H1 (cell line): ENCODE measurements at places on chromosomes 12 and 14.

DNA sequence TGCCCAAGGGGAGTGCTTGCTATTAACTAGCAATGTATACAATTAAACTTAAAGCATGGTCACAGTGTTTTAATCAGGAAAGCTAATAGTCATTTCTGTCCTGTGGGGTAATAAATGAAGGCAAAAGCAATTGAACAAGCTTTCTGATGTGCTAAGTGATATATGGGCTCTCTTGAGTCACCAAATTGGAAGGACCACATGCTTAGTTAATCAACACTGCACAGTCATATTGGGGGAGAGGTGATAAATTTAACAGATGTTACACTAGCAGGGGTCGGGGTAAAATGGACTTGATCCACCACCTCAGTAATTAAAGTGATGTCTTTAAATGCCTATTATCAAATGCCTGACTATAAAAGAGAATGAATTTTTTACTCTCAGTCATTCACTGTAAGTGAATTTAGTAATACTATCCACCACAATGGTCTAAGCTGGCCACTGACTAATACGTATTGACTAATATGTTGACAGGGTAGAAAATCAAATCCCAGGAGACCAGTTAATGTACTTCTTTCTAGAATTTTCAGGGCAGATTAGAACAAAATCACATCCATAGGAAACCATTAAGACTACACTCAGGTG lies 736.3 kb downstream of the RPS29 start:
- H3K27ac ChIP-seq: no peak overlapping the region
- no peak for DNase-seq
- H3K36me3 ChIP-seq: no peaks in the 10 kb centered on the region
- H3K4me3 ChIP-seq: no peak overlapping the region

GRCh38 chr12:80780746-80781145 lies 64.0 kb downstream of the MYF5 start:
- H3K27me3 ChIP-seq: no peaks in the 10 kb centered on the region
- peaks cover 17% of the 10 kb centered on the region for H3K36me3 ChIP-seq
- DNase-seq: no peak
- peaks cover 2% of the 10 kb centered on the region for H3K4me1 ChIP-seq
- no peak overlapping the region for H3K4me3 ChIP-seq

- no peak overlapping the region for H3K27ac ChIP-seq
- no peaks in the 10 kb centered on the region for H3K27me3 ChIP-seq
- H3K4me1 ChIP-seq: no peaks in the 10 kb centered on the region
- H3K36me3 ChIP-seq: no peaks in the 10 kb centered on the region; the same call in 1 of the 2 replicates
Measured at GRCh38 chr14:102853648-102854047, 68.8 kb upstream of the AMN start.

DNA sequence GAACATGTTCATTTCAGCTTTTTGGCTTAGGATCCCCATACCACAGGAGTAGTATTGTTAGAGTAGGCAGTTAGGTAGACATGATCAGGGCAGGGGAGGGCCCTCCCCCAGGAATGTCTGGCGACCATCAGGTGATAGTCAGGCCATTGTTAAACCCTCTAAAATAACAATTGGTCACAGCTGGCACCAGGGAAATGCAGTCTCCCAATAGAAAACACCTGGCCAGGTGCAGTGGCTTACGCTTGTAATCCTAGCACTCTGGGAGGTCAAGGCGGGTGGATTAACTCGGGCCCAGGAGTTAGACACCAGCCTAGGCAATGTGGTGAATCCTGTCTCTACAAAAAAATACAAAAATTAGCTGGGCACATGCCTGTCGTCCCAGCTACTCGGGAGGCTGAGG lies 187.1 kb downstream of the MON2 start:
- peak; percentile 86 for DNase-seq
- no peak overlapping the region for H3K4me3 ChIP-seq
- peaks cover 41% of the 10 kb centered on the region for H3K4me1 ChIP-seq
- no peak overlapping the region for H3K27ac ChIP-seq

DNA sequence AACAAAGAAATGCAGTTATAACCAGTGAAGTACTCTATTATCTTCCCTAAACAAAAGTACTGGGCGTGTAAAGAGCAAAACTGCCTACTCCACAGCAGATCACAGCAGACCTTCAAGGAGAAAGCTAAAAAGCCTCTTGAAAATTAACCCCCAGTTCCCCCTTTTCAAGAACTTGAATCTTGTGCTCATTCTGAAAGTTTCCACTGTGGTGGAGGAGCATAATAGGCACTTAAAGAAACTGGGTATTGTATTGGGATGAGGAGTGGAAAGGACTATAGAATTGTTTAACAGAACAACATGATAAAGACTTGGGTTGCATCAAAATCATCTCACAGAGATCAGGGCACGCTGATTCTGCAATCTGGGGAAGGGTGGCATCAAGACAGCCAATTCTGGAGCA lies 51.1 kb downstream of the SLC25A47 start:
- no peaks in the 10 kb centered on the region for H3K27me3 ChIP-seq
- DNase-seq: no peak
- H3K4me1 ChIP-seq: peaks cover 21% of the 10 kb centered on the region
- H3K36me3 ChIP-seq: no peaks in the 10 kb centered on the region
